ENCODE measurements at places on chromosomes 12 and 14. TPM values are rescaled to one million over a fixed set of nuclear protein-coding genes. Genes with fewer than 3 reads are reported as not detected.
A peak's percentile ranks its signal among the peaks of the same experiment; 100 is the strongest.

DNA sequence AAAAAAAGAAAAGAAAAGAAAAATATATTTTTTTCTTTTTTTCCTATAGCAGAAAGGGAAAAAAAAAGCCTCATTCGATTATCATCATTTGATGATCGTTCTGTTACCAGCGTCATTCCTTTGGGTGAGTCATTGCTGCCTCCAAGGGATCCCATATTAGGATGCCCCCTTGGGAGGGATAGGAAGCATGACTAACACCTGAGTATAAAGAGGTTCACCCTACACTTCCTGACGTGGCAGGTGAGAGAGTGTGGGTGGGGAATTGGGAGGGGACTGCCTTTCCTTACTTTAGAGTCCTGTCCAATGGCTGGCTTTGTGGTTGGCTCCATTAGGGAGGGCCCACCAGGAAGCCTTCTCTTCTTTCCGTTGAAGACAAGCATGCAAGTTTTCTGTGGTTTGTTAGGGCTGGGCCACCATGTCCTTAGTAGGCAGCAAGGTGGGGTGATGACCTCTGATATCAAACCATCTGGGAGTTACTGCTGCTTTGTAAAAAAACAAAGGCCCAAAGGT is 56.1 kb upstream of the FUT8 start:
- H3K27ac ChIP-seq, result no peak overlapping the region
- H3K27me3 ChIP-seq, result no peaks in the 10 kb centered on the region
- no peak overlapping the region for H3K4me3 ChIP-seq
- no peaks in the 10 kb centered on the region for H3K36me3 ChIP-seq
- peak; percentile 55 for DNase-seq

- H3K27ac ChIP-seq, result no peak overlapping the region
- H3K36me3 ChIP-seq, result no peaks in the 10 kb centered on the region
- no peak overlapping the region for H3K4me3 ChIP-seq
- peaks cover 6% of the 10 kb centered on the region for H3K4me1 ChIP-seq
These were observed 191.5 kb downstream of the PAX9 start for GRCh38 chr14:36852981-36853691.

DNA sequence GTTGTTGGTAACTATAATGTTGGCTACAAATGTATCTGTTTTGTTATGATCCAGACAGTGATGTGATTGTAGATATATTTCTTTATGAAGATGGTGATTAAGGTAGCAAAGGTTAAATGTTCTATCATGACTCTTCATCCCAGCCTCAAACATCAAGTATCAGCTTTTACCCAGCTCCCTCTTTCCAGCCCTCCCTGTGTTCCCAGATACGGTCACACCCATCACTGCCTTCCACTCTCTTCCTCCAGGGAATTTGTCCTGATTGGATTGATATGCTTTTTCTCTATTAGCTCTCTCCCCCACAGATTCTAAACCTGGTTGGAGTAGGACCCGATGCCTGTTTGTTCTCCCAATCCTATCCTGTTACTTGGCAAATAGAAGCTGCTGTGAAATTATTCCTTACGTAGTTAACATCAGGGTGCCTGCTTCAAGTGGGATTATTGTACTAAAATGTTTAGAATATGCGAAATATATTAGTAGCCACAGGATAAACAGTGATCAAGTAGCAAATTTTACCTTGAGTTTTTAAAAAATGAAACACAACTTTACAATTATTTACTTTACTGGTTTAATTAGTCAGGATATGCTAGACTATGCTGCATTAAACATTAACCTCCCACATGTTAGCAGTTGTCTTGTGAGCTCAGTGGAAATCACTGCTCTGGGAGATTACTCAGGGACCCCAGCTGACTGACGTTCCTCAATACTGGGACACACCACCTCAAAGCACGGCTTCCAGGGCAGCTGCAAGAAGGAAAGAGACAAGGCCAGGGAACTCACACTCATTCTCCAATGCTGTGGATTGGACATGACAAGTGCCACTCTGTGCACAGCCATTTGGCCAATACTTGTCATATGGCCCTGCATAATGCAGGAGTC is 165.3 kb downstream of the ALX1 start:
- no peaks in the 10 kb centered on the region for H3K36me3 ChIP-seq
- no peaks in the 10 kb centered on the region for H3K27me3 ChIP-seq
- no peak overlapping the region for H3K27ac ChIP-seq
- H3K4me3 ChIP-seq, result no peak overlapping the region

The TMTC3 gene
- 22.5 TPM for total RNA-seq

DNA sequence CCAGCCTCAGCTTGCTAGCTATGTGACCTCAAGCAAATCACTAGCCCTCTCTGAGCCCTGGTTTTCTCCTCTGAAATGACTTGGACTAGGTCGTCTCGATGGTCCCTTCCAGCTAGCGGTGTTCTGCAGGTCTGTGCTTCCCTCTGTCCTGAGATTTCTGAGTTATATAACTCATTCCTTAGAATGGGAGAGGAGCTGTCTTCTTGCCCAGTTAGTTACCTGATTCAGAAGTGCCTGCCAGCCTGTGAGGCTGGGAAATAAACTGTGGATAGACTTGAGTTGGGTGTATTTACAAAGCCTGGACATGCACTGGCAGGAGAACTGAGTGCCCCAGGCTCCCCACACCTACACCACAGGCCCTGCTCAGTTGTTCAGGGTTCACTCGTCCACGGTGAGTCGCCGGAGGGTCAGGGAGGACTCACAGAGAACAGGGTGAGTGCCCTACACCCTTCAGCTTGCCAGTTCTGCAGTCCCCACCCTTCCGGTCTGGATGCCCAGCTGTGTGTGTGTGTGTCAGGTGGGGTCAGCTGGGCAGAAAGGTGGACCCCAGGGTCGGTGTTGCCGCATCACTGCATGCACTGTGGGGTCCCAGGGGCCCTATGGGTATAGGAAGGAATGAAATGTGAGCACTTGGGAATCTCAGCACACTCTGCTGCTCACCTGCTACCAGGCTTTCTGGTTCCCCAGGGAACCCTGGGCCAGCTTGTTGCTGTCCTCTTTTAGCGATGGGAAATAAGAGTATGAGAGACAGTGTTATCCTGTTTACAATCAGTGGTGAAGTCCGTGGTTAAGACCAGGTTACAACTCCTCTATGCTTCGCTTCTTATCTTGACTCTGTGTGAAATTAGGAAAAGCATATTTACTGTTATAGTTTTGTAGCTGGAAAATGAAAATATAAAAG is 348.2 kb downstream of the DPF3 start:
- H3K27me3 ChIP-seq, result peaks cover 10% of the 10 kb centered on the region
- H3K36me3 ChIP-seq, result no peaks in the 10 kb centered on the region
- no peak overlapping the region for H3K4me3 ChIP-seq
- H3K4me1 ChIP-seq, result no peaks in the 10 kb centered on the region
- no peak for DNase-seq

DNA sequence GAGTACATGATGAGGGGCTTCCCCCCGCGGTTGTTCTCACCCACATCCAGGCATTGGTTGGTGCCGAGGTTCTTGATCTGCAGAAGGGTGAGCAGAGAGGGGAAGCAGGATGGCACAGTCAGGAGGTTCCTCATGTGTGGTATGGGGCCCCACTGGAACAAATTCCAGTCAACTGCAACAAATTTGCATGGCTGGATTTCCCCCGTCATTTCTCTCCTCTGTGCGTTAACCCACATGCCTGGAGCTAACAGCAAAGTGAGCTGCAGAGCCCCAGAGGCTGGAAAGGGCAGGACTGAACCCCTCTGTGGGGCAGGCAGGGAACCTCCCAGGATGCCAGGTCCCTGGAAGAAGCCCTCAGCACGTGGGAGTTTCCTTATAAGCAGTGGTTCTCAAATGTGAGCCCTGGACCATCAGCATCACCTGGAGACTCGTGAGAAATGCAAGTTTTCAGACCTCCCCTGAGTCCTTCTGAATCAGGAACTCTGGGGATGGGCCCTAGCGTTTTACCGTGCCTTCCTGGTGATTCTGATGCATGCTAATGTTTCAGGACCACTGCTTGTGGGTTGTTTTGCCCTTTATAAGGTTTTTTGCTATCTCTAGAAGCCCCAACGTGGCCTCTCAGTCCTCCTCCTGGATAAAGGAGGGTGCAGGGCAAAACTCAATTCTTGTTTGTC is 11.0 kb upstream of the CELA1 start:
- DNase-seq, result no peak
- no peak overlapping the region for H3K4me3 ChIP-seq
- H3K27ac ChIP-seq, result no peak overlapping the region
